ENCODE measurements at places on chromosomes 11 and 22.

GRCh38 chr11:14420223-14420622 lies 61.2 kb upstream of the RRAS2 start:
- ATAC-seq = no peak

DNA sequence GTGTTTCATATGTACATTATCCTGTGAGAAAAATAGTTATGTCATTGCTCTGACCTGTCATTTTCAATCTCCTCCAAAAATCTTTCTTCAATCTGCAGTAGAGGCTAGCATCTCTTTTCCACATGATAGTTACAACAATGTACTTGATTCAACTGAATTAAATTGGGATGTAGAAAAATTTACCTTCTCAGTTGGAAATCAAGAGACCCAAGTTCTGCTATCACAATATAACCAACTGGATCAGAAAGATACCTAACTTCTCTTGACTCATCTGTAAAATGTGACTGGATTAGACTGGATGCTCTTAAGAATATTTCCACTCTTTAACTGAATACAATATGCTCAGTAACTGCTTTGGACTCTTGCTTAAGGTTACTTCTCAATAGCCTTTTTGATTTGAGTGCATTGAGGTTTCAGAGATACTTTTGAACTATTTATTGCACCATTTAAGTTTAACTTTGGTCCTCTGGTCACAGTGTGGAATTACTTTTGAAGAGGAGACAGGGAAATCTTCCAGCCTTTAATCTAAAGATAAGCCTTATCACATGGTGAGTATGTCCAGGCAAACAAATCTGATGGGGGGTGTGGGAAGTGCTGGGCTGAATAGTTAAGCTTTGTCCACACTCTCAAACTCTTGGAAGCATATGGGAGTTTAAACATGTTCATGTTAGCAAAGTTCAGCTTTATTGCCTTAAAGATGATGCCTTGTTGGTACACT lies 82.3 kb downstream of the YAP1 start:
- no peak for ATAC-seq

DNA sequence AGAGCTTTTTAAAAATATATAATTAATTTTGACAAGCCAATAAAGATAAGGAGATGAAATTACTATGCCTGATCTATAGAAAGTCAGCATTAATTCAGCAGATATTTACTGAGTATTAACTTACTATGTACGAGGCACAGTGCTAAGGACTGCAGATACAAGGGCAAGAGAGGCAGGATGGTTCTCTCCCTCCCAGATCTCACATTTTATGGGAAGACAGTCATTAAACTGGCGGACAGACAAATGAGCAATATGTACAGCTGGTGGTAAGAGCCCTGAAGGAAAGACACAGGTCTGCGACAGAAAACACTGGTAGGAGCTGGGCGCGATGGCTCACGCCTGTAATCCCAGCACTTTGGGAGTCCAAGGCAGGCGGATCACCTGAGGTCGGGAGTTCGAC lies 36.8 kb downstream of the MCHR1 start:
- no peak for ATAC-seq

GRCh38 chr11:74470526-74470925 lies 3.2 kb upstream of the KCNE3 start:
- no peak for ATAC-seq

GRCh38 chr11:71086687-71087258 lies 165.6 kb downstream of the SHANK2 start:
- ATAC-seq = no peak

DNA sequence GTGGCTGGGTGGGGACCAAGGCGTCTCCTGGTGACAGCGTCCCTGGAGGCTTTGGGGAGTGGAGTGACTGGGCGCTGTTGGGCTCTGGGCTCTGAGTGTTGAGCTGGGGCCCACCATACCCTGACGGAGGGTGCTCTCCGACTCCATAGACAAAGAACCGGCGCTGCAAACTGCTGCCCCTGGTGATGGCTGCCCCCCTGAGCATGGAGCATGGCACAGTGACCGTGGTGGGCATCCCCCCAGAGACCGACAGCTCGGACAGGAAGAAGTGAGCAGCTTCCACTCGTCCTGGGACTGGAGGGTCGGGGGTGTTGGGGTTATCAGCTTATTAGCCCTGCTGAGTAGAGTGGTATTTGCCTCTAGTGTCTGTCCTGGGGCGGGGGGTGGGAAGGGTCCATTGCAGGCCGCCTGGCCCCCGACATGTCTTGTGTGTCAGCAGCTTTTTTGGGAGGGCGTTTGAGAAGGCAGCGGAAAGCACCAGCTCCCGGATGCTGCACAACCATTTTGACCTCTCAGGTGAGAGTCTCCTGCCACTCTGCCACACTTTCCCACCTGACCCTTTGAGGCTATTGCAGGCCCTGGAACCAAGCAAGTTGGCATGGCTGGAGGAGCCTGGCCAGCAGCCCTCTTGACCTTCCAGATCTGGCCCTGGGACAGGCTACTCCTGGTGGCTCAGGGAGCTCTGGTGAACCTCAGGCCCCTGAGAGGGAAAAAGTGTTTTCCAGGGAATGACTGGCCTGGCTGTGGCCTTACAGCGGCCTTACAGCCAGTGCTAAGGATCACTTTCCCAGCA lies 7.6 kb downstream of the CLDN5 start:
- ATAC-seq = no peak

GRCh38 chr22:42811459-42811858 lies 45.6 kb downstream of the ARFGAP3 start:
- ATAC-seq = no peak
